CD4-positive, alpha-beta T cell treated with Interleukin-17A for 1 hour (primary cell): ENCODE measurements at places on chromosomes 16 and 17.

DNA sequence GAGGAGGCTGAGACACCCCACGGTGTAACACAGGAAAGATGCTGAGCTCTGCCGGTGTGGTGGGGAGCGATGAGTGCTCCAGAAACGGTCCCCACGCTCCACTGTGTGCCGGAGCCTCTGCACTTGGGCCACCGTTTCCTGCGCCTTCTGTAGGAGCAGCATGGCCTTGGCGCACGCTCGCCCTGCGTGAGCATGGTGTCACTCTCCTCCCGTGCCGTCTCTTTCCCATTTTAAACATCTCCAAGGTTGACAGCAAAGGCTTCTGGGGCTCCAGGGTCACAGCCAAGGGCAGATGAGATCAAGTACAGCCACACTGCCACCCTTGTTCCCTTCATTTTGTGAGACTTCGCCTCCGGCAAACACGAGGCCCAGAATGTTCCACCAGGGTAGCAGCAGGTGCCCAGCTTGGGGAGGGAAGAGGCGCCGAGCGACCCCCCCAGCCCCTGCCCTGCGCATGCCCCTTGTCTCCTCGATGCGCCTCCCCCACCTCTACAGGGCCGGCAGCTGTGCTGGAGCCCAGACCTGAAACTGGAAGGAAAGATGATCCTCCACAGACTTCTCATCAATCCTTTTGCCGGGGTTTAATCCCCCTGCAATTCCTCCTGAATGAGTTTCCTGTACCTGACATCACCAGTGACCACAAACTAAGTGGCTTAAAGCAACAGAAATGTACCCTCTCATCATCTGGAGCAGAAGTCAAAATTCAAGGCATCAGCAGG, 19.9 kb upstream of the OSGIN1 start:
- no peak for DNase-seq

- no peak for DNase-seq
These were observed 94.1 kb upstream of the XYLT1 start for GRCh38 chr16:17564856-17565255.

GRCh38 chr16:30139583-30140481, 16.8 kb upstream of the MAPK3 start:
- no peak for DNase-seq

- no peak for DNase-seq
These were observed 90.0 kb downstream of the WSCD1 start for GRCh38 chr17:6160232-6160555.

DNA sequence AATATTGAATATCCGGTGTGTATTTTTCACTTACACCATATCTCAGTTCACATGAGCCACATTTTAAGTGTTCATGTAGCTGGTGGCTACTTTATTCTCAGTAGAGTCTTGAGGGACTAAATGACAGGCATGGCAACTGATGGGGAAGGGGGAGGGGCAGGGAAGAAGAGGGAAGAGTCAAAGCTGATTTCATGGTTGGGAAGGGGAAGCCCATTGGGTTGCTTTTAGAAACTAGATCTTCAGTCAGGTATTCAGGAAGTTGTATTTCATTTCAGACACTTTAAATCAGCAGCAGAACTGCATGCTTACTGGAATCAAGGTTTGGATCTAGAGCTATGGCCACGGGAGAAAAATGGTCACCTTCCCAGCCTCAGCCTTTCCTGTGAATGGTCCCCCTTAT, 2.9 kb upstream of the WIPI1 start:
- DNase-seq = peak; percentile 27

GRCh38 chr17:69760562-69760961, 314.5 kb upstream of the KCNJ16 start:
- DNase-seq = no peak

DNA sequence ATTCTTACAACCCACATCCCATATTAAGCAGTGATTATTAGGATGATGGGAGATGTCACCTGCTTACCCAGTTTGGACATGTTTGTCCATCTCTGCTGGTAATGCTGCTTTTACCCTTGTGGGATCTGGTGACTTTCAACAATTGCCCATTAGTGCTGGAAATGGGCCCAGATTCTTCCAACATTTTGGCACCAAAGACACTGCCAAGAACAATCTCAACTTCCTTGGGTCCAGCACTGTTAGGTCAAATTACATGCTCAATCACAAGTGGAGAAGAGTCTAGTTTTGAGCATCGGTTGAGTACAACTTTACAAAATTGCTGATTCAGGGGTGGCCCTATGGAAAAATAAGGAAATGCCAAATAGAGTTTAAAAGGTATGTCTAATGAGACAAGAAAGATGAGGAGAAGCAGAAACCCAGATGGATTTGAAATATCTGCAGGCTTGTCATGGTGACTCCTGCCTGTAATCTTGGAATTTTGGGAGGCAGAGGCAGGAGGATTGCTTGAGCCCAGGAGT, 13.0 kb upstream of the ZFP3 start:
- DNase-seq = no peak

- DNase-seq = no peak
These were observed 25.3 kb downstream of the MGRN1 start for GRCh38 chr16:4649744-4650442.

- no peak for DNase-seq
These were observed 73.3 kb downstream of the ENGASE start for GRCh38 chr17:79147746-79148506.

DNA sequence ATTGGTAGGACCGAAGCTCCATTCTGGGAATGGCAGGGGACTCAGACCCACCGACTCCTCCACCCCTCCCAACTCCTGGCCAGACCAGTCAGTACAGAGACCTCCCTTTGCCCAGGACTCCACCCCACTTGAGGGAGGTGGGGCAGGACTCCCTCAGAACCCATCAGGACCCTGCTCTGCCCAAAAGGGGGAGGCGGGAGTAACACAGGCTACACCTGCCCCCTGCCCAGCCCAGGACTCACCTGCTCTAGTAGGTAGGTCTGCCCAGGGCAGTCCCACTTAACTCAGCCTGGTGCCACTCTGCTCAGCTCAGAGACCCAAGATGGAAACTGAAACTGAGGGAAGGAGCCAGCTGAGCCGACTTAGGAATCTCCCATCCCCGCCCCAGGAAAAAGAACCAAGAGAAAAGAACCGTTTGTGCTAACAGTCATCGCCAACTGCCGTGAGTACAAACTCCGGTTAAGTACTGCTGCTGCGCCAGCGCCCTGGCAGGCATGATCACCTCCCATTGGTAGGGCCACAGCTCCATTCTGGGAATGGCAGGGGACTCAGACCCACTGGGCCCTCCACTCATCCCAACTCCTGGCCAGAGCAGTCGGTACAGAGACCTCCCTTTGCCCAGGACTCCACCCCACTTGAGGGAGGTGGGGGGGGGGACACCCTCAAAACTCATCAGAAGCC, 503 bp downstream of the DHX58 start:
- peak; percentile 46 for DNase-seq

- DNase-seq = peak; percentile 7
These were observed 76.9 kb downstream of the RAI1 start for GRCh38 chr17:17757956-17758845.

DNA sequence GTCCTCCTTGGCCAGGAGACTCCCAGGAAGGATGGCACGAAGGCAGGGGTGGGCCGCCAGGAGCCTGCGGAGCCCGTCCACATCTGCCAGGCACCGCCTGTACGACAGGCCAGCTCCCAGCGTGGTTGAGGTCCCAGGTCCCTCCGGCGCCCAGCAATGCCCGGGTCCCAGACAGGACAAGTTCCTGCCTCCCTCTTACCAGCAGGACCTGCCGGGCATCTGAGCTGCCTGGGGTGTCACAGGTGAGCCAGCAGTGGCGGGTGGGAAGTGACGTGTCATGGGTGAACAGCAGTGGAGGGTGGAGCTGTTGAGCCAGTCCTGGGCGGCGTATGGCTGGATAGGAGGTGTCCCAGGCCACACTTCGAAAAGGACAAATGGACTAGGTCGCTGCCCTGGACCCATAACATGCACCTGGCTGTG, 15.7 kb upstream of the BAHCC1 start:
- no peak for DNase-seq

GRCh38 chr16:47036201-47036600, 62.7 kb upstream of the DNAJA2 start:
- peak; percentile 9 for DNase-seq

DNA sequence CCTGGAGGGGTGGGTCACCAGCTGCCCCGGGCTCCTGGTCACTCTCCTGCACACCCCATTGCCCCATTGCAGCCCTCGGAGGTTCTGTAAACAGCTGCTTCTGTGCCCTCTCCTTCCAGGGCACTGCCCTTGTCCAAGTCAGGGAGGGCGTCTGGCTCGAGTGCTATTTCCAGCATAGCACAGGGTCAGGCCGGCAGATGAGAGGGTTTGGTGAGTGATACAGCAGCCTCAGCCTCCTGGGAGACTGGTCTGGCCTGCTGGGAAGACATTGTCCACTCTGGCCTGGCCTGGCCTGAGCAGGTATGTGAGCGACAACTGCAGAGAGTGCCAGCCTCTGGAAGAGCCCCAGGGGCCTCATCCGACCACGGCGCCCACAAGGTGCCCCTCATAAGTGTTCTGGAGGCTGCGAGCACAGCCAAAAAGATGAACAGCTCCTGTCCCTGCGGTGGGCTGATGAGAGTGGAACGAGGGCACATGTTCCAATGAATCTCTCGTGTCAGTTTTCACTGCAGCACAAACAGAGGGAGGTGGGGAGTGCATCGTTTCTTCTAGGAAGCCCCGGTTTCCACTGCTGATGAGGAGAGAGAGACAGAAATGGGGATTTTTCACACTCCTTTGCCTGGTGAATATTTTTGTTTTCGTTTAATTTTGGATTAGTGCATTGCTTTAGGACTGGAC, 105.8 kb upstream of the SDK2 start:
- DNase-seq = no peak

- DNase-seq = no peak
These were observed 78.9 kb downstream of the RTN4RL1 start for GRCh38 chr17:1946021-1946932.

GRCh38 chr17:17161759-17162158, 44.4 kb downstream of the PLD6 start:
- no peak for DNase-seq

DNA sequence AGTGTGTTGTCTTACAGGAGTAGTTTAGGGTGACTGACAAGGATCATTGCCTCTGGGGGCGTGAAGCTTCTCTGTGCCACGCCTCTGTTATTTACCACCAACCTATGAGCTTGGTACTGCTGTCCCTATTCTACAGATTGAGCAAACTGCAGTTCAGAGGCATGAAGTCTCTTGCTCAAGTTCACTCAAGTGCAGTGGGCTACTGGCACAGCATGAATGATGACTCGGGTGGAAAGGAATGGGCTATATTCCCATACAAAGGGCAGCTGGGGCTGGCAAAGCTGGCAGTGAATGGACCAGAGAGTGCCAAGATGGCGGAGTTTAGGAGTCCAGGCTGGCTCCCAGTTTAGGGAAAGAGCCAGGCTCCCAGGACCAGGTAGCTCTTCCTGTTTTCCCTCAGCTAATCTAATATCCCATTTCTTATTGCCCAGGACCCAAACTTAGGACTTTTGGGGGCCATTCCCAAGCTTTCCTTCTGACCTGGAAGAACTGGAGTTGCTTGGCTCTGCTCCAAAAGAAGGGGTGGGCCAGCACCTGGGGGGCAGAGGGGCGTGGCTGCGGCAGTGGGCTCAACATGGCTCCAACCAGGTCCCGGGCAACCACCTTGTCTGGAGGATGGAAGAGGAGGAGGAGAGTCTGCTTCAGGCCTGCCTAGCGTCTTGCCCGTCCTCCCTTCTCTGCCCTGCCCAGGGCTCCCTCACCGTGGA, 12.9 kb downstream of the PLK1 start:
- DNase-seq = no peak

DNA sequence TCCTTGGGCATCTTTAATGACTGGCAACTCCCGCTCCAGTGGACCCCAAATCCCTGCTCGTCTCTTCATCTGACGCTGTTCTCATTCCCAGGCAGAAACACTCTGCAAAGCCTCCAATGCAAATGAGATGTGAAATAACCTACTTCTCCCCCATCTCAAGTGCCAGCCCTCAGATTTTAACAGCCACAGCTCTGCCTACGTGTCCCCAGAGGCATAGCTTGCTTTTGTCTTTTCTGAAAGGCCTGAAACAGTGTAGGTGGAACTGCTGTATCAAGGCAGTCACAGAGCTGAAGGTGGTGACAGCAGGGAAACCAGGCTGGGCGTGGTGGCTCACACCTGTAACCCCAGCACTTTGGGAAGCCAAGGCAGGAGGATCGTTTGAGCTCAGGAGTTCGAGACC, 14.7 kb downstream of the RPH3AL start:
- no peak for DNase-seq

DNA sequence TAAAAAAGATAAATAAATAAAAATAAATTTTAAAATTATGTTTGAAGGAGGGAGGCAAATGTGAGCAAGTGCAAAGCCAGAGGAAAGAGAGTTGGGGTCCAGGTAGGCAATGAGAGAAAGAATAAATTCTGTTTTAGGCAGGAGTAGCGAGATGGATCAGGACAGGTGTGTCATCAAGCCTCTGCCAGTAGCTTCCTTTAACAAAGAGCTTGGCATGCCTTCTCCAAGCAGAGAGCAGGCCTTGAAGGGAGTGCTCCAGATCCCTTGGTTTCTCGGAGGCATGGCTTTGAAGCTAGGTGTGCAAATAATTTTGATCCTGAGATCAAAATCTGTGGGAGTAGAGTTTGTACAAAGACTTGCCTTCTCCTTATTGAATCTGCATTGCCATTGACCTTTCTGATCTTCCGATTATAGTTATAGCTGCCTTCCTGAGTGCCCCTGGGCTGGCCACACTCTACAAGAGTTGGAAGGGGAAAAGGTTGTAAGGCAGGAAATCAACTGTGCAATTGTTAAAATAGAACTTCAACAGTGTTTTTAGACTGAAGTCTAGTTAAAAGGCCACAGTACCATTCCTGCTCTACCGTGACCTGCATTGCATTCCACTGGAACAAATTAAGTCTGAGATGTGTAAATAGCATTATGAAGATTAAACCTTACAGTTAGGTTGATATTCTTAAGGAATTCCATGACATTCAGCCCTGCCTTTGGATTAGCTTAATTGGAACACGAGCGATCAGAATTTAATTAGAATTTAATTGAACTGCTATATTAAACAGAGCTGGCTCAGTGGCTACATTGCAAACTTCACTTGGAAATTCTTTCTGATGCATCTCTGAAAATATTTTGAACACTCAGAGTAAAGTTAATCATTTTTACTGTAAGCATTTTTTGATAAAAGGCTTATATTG, 33.7 kb downstream of the IQCK start:
- no peak for DNase-seq

- no peak for DNase-seq
These were observed 129.7 kb downstream of the MSI2 start for GRCh38 chr17:57385975-57386374.

DNA sequence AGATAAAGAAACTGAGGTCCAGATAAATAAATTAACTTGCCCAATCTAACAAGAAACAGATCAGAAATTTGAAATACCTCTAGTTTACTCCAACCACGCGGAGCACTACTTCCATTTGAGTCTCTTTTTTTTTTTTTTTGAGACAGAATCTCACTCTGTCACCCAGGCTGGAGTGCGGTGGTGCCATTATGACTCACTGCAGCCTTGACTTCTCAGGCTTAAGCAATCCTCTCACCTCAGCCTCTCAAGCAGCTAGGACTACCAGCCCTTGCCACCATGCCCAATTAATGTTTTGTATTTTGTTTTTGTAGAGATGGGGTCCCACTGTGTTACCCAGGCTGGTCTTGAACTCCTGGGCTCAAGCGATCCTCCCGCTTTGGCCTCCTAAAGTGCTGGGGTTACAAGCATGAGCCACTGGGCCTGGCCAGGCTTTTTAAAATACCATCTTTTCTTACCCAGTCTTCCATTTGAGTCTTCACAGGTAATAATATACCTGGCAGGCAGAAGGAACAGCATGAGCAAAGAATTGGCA, 3.3 kb upstream of the NACA2 start:
- no peak for DNase-seq
